GM04504 (cell line): ENCODE measurements at places on chromosomes 4 and X.

GRCh38 chr4:77044461-77045150 lies 31.2 kb downstream of the CCNI start:
- DNase-seq, result peak; percentile 31

DNA sequence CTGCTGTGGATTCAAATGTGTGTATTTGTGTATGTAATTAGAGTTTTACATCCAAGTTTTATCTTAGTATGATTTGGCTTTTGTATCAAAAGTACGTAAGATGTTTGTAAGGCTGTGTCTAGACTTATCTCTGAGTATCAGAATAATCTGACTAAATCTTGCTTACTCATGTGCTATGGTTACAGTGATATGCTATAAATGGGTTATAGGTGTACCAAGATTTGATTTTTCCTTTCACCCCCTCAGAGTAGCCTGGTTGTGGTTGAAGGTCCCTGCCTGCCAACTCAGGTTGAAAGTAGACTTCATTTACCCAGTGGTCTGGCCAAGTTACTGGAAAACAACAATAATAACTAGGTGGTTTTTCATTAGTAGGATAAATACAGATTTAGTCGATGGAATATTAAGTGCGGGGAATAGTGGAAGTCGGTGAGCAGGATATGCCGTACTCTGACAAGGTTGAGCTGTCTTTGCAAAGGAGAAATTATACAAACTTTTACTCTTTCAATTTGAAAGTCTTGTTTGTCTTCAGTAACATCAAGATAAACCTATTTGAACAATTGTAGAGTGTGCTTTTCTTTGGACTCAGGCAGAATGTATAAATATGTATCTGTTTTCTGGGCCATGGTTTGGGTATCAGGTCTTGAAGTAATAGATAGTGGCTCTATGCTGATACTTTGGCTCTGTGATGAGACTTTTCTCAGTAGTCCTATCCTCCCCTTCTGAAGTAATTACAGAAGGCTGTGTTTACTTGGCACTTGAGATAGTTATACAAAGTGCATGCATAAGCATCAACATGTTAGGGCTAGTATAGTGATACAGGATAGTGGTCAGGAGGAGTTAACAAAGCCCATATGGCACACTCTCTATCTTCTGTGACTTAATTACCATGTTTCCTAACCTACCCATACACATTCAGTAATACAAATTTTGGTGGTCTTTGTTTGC lies 23.7 kb downstream of the BMP2K start:
- DNase-seq, result no peak

- DNase-seq, result no peak
Measured at GRCh38 chrX:140744085-140744484, 34.5 kb downstream of the LINC00632 start.

DNA sequence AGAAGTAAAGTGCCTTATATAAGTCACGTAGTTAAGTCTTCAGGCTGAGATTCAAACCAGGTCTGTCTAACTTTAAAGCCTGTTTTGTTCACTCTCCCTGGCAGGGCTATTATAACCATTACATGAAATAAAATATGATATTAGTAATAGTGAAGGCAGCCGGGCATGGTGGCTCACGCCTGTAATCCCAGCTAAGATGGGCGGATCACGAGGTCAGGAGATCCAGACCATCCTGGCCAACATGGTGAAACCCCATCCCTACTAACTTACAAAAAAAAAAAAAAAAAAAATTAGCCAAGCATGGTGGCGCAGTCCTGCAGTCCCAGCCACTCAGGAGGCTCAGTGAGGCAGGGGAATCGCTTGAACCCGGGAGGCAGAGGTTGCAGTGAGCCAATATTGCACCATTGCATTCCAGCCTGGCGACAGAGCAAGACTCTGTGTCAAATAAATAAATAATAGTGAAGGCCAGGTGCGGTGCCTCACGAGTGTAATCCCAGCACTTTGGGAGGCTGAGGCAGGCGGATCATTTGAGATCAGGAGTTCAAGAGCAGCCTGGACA lies 22.1 kb upstream of the SOWAHD start:
- no peak for DNase-seq

DNA sequence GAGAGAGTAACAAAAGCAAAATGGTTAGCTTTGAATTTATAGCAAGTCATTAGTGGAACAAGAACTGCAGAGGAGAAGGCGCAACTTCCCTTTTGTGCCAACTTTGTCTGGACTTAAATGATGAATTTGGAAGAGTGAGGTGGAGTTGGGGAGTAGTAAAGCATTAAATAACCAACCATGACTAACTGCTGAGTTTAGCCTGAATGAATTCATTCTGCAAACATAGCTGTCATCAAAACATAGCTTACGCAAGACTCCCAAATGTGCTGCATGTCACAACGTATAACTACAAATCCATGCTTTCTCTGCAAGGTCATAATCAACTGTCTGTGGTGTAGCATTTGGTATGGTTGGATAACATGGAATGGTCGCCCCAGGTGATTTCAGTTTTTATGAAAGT lies 75.9 kb upstream of the RPL34 start:
- peak; percentile 35 for DNase-seq

DNA sequence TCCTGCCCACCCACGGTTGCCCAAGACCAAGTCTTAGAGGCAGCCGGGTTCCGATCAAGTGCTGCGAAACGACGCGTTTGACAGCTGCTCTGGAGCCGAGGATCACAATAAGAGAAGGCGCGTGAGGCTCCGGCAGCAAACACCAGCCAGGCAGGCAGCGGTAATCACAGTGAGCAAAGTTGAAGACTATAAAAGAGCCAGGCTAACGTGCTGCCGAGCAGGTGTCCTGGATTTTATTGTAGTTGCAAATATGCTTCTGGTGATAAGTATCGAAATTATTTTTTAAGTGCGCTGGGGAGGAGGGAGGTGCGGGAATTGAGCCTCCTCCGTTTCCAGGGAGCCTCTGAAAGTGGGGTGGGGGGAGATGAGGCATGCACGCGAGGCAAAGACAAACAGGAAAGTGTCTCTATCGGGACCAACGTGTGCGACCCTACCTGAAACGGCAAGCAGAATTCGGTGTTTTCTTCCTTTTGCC lies 590 bp downstream of the GABRA2 start:
- no peak for DNase-seq

DNA sequence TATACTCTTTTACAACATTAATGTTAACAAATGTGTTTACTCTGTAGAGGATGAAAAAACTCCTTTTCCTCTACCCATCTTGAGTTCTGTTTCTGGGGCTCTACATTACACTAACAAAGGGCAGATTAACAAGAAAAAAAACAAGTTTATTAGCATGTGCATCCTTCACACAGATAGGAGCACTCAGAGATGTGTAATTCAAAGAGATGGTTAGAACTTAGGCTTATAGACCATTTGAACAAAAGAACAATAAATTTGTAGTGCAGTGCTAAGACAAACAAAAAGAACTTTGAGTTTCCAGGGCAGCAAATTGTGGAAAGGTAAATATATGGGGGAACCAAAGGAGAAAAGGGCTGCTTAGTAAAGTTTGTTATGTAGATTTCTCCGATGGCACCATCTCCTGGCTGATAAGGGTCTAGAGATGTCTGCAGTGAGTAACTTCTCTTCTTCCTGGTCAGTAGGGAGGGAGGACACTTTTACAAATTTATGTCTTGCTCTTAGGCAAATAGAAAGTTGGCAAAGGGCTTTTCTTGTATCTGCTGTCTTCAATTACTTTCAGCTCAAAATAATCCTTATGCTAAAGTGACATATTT lies 1249.9 kb upstream of the TENM3 start:
- DNase-seq, result no peak
